ENCODE measurements at places on chromosomes 12 and 14. TPM values are rescaled to one million over a fixed set of nuclear protein-coding genes. Genes with fewer than 3 reads are reported as not detected.

SPIC gene
- not detected for polyA plus RNA-seq

SMCO3 gene
- 0.23 TPM for polyA plus RNA-seq

FGF6 gene
- 49.3 TPM for polyA plus RNA-seq

POTEM gene
- not detected for polyA plus RNA-seq

CDKL1 gene
- polyA plus RNA-seq, result not detected

DNAL1 gene
- not detected for polyA plus RNA-seq

PAPLN gene
- polyA plus RNA-seq, result 5.0 TPM

PHETA1 gene
- polyA plus RNA-seq, result 7.5 TPM

Data from muscle of arm (tissue), 14 donors.